Peyer's patch (tissue), 4 donors: ENCODE measurements at places on chromosomes 7 and 10.
A peak's percentile ranks its signal among the peaks of the same experiment; 100 is the strongest.

- no peak for DNase-seq
These were observed 5.0 kb downstream of the CXCL12 start for GRCh38 chr10:44379907-44380306.

- no peak for DNase-seq
These were observed 28.6 kb upstream of the SLC16A12 start for GRCh38 chr10:89563861-89564478.

- no peak for DNase-seq
These were observed 96.4 kb upstream of the MDFIC start for GRCh38 chr7:114825423-114825951.

DNA sequence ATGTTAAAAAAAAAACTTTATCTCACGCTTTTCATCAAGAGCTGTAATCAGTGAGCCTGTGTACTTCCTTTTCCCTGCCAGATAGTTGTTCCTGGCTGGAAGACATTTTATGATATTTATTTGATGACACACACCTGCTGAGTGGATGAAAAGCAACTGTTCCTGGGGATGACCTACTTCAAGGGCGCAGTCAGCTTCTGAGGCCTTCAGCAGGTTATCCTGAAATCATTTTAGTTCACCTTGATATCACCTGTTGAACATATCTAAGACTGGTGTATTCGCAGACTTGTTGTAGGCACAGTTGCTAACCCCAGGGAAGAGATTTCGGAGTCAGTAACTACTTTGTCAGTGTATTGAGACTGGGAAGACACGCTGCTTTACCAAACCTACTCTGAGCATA lies 234.5 kb upstream of the TCF7L2 start:
- DNase-seq = peak; percentile 52

DNA sequence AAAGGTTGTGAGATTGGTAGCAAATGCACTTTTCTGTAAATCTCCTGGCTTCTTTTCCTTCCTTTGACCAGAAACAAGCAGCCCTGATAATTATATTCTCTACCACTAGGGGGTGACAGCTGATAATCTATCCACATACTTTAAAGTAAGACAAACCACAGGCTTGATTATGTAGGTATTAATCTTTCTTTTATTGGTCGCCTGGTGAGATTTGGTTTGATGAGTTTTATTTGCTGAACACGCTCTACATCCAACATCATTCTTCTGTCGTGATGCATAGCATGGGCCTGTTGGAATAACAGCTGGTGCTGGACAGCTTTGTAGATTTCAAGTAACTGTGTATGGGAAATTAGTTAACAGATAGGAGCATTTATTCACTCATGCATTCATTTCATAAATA lies 63.5 kb downstream of the ZNF365 start:
- no peak for DNase-seq

DNA sequence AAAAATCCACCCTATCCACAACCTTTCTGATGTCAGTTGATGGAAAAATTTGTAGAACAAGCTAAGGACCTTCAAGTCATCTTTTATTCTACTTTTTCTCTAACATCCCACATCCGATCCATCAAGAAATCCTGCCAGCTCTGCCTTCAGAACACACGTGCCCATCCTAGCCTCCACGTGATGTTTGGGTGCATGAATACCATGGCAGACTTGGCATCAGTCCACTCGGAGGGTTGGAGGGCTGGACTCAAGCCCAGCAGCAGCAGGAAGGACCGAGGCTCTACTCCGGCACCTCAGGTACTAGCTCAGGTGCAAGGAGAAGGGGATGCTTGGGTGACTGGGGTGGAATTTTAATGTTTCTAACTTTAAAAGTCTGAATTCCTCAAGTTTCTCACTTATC lies 428.6 kb downstream of the DPP6 start:
- DNase-seq = no peak

DNA sequence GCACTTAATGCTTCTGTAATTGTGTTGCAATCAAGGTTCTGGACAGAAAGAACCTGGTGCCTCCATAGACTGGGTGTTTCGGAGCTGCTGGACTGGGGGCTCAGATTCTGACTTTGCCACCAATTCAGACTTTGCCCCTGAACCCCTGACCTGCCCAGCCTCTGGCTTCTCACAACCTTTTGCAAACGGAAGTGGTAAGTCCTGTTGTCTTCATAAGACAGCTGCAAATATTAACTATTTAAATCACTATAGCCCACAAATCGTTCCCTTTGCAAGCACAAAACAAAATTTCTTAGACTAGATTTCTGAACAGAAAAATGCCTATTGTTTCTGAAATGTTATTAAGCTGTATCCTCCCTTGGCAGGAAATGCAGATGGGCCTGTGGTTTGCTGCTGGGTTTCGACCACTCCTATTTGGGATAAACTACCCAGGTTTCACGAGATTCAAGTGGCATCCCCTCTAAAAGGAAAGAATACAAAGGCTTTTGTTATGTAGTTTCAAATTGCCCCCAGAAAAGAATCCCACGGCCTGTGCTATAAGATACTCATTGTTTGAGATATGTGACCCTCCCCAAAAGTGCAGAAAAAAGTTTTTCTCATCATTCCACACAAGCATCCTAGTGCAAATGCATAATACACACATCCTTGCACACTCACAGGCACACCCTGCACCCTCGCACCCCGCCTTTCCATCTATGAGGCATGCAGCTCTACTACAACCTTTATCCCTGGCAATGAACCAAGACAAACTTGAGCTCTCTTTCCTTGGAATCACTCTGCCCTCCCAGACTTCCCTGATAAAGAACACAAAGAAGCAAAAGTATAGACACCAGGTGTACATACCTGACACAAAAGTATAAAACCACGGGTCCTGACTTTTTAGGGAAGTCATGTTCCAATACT lies 209.1 kb downstream of the PRPF18 start:
- DNase-seq = no peak
